ENCODE measurements at places on chromosomes 5 and 9.

GRCh38 chr5:117731446-117731845 lies 1156.8 kb upstream of the SEMA6A start:
- peak; percentile 15 for DNase-seq

DNA sequence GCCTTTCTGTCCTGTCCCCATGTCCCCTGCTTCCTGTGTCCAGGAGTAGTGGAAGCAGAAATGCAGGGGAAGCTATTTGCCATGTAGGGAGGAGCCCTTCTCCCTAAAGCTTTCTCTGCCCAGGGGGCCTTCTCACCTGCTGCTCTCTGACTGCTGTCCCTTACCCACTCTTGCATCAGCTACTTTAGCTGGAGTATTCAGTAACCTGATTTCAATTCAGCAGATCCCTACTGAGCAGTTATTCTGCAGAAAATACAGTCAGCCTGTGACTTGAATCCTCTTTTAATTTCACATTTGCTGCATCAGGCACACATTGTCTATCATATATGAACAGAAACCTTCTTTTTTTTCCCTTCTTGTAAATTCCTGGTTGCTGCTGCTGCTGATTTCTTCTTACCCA lies 90.4 kb downstream of the MVB12B start:
- no peak for DNase-seq

DNA sequence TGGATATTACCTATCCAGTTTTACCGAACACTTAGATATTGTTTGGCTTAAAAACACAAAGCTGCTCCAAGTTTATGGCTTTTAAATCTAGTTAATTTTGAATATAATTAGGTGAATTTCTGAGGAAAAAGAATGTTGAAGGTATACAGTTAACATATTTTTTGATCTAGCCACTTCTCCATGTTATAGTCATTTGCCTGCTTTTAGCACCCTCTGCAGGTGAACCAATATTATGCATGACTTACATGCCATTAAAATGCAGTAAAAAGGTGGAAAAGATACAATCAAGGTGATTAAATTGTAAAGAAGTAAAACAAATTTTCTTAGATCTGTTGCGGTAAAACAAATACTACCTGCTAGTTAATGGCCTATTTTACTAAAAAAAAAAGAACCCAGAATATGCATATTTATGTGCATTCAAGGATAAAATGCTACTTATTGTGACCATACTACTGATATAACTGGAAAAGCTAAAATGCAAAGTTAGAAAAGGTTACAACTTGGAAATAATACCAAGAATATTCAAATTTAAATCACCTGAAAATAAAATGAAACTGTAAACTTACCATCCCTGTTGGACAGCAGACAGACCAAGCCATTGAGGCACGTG lies 132.1 kb downstream of the AP3B1 start:
- peak; percentile 39 for DNase-seq

DNA sequence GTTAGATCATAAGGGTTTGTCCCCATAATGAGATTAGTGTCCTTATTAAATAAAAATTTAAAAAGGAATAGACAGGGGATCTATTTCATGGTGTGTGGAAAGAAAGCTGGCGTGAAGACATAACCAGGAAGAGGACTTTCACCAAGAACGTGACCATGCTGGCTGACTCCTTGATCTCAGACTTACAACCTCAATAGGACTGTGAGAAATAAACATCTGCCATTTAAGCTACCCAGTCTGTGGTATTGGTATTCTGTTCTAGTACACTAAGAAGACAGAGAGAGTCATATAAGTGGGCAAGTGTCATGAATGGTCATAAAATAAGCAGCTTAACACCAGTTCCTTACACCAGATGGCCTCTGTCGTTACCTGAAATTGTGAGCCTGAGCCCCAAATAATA lies 259.4 kb upstream of the CCNG1 start:
- DNase-seq, result no peak

DNA sequence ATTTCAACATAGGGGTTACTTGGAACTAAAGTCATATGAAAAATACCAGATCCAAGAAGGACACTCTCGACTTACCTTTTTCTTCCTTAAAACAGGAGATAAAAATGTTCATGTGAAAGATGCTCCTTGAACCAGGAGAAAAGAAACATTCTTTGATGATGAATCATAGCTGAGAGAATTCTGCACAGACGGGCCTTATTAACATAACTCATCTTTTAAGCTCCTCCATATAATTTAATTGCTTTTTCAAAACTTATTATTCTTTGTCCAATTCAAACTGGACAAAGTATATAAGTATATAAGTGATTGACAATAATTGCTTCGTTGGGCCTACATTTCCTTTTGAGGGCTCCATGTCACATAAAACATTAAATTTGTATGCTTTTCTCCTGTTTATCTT lies 945.2 kb upstream of the C9orf72 start:
- no peak for DNase-seq

DNA sequence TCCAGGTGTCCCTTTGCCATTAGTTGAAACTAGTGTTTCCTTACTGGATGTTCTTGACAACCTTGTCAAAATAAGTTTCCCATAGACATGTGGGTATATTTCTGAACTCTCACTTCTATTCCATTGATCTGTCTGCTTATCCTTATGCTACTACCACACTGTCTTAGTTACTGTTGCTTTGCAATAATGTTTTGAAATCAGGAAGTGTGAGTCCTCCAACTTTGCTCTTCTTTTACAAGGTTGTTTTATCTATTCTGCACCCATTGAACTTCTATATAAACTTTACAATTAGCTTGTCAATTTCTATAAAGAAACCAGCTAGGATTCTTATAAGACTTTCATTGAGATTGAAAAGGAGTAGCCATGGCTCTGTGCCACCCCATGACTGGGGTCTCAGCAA lies 24.3 kb downstream of the CD14 start:
- DNase-seq, result no peak

GRCh38 chr9:122201641-122202040 lies 27.1 kb downstream of the LHX6 start:
- peak; percentile 55 for DNase-seq

DNA sequence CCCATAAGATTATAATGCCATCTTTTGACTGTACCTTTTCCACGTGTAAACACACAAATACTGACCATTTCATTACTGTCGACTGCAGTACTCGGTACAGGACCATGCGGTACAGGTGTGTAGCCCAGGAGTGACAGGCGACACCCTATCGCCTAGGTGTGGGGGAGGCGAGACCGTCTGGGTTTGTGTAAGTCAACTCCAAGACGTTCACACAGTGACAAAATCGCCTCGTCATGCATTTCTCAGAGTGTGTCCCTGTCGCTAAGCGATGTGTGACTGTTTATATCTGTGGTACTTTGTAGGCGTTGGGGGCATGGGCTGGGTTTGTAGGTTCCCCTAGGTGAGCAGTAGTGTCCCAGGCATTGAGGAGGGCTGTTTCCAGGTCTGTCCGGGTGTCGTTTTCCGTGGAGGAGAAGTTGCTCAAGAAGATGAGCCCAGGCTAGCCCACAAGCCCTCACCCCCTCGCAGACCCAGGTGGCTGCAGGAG lies 20.3 kb downstream of the NEK6 start:
- DNase-seq, result no peak

GRCh38 chr9:16572005-16572734 lies 298.3 kb downstream of the BNC2 start:
- DNase-seq, result no peak

GRCh38 chr9:130480673-130481072 lies 35.9 kb downstream of the ASS1 start:
- no peak for DNase-seq

DNA sequence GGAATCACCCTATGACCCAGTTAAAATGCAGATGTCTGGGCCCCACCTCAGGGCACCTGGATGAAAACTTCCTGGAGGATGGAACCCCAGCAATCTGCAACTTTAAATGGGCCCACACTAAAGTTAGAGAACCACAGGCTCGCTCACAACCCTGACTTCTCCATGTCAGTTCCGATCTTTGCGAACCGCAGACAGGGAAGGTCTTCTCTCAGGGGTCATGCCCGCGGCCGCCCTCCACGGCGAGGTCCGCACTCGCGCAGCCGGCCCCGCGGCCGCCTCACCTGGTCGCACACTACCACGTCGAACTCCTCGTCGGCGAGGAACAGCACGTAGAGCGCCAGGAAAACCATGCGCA lies 499 bp downstream of the ALG2 start:
- DNase-seq, result no peak

- peak; percentile 92 for DNase-seq
Measured at GRCh38 chr9:71663216-71663615, 105.1 kb downstream of the CEMIP2 start.

DNA sequence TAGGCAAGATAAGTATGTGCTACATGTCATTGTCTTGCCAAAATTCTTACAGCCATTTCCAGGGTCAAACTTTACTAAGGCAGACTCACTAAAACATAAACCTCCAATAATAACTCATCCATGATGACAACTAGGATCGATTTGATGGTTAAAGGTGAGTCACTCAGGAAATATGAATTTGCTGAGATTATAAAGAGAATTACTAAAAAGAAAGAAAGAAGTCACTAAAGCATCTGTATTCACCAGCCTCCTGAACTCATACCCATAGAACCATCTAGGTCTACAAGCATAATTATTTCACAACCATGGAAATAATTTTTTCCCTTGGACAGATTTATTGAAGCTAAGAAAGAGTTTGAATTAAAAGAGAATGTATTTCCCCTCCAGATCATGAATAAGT lies 258.6 kb downstream of the TLE1 start:
- no peak for DNase-seq

GRCh38 chr9:98460704-98461103 lies 205.3 kb upstream of the TBC1D2 start:
- no peak for DNase-seq

DNA sequence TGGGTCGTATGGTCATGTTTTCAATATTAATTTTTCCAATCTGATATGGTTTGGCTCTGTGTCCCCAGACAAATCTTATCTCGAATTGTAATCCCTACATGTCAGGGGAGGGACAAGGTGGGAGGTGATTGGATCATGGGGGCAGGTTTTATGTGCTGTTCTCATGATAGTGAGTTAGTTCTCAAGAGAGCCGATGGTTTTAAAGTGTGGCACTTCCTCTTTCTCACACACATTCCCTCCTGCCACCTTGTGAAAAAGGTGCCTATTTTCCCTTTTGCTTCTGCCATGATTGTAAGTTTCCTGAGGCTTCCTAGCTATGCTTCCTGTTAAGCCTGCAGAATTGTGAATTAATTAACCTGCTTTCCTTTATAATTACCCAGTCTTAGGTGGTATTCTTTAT lies 309.1 kb upstream of the GRIN3A start:
- no peak for DNase-seq

- peak; percentile 6 for DNase-seq
Measured at GRCh38 chr5:176319827-176320554, 41.6 kb downstream of the KIAA1191 start.

DNA sequence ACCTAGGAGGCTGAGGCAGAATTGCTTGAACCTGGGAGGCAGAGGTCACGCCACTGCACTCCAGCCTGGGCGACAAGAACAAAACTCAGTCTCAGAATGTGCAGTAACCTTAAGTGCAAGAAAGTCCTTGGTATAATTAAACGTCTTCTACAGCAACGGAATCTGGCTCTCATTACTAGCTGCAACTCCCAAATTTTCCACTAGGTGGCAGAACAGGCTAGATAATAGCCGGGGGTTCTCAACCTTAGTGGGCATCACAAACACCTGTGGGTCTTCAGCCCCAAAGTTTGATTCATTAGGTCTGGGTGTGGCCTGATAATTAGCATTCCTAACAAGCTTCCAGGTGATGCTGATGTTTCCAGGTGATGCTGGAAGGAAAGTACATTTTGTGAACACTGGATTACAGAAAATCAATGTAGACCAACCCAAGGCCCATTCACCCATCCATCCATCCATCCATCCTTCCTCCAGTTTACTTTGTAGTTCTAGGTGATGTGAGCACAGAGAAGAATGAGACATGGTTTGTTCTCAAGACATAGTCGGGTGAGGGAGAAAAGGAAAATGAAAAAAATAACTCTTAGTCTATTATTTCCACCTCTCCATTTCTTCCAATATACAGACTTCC lies 37.3 kb downstream of the FBXW2 start:
- DNase-seq, result peak; percentile 72

DNA sequence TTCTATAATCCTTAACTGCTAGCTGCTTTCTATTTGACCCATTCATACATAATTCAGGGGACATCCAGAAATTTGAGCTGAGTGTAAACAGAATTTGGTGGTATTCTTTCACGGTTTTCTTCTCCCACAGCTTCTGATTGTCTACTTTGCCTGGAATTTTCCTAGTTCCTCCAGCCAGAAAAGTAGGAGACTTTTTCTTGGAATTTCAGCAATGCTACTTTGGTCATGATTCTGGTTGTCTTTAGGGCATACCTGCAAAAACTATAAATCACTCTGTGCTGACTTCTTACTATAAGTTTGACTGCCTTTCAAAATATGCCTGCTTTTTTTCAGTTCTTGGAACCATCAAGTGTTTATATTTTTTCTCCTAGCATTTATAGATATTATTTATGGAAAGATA lies 260.2 kb downstream of the TMEM38B start:
- no peak for DNase-seq

GRCh38 chr5:167671176-167671575 lies 620.3 kb upstream of the WWC1 start:
- DNase-seq, result no peak

GRCh38 chr5:157214861-157215513 lies 34.3 kb downstream of the ITK start:
- DNase-seq, result no peak

DNA sequence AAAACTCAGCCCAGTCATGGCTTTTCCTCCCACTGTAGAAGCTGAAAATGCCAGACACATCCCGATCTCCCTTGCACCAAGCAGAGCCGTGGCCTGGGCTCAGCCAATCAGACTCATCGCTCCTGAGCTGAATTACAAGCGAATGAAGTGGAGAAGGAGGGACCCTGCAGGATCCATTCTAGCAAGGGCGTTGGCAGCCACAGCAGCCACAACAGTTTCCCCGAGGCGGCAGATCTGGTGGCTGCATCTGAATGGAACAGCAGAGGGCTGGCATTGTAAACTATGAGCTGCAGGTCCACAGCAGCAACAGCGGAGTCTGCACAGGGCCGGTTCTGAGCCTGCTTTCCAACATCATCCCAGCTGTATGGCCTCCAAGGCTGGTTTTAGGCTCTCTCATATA lies 23.8 kb downstream of the ALG2 start:
- no peak for DNase-seq

DNA sequence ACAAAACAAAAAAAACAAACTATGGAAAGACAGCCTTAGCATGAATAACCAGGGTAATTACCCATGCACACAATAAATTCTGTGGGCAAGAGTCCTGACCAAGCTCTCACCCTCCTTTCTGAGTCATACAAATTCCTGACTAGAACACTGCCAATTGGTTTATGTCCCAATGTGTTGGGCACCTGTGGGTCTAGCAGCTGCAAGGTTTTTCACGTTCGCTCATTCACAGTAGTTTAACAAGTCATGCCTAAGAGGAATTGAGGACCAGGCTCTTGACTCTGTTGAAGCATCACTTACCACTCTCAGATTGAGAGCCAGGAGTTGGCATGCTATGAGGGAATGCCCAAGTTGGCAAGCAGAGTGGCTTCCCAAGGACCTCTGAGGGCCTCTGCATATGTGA lies 205.5 kb upstream of the SLC24A2 start:
- DNase-seq, result peak; percentile 91

Measured in astrocyte of the hippocampus (primary cell).